BE2C (cell line): ENCODE measurements at places on chromosomes 16 and 17.
A peak's percentile ranks its signal among the peaks of the same experiment; 100 is the strongest.

GRCh38 chr17:47305302-47305923 is 18.3 kb upstream of the EFCAB13 start:
- DNase-seq, result no peak

GRCh38 chr17:13353590-13353989 is 248.1 kb downstream of the HS3ST3A1 start:
- peak; percentile 59 for DNase-seq

DNA sequence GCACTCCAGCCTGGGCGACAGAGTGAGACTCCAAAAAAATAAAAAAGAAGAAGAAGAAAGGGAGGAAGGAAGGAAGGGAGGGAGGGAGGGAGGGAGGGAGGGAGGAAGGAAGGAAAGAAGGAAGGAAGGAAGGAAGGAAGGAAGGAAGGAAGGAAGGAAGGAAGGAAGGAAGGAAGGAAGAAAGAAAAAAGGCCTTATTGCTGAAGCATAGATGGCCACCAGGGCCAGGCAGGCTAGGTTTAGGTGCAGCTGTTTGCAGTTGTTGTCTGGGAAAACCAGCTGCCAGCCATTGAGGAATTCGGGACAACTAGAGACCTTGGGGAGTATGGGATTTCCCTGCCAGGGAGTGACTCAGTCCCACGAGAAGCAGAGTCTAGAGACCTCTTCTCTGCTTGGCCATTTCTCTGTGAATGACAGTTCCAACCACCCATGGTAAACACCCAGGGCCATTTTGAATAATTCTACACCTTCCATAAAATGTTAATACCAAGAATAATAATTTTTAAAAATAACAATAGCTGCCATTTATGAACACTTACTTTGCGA is 31.0 kb downstream of the SCNN1B start:
- no peak for DNase-seq

DNA sequence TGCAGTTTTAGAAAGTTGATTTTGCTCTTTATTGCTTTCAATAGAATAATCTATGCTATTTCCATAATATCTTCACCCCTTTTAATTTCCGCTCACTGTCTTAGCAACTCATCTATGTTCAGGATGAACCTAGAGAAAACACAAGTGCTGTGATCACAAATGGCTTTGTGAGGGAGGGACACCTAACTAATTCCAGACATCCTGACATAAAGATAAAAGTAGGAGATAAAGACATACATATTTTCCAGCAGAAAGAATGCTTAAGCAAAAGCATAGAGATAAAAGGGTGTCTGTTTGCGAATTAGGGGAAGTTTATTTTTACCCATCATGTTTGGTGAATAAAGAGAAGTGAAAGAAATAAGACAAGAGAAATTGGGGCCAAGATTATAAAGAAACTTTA is 254.2 kb downstream of the KCNJ2 start:
- no peak for DNase-seq

DNA sequence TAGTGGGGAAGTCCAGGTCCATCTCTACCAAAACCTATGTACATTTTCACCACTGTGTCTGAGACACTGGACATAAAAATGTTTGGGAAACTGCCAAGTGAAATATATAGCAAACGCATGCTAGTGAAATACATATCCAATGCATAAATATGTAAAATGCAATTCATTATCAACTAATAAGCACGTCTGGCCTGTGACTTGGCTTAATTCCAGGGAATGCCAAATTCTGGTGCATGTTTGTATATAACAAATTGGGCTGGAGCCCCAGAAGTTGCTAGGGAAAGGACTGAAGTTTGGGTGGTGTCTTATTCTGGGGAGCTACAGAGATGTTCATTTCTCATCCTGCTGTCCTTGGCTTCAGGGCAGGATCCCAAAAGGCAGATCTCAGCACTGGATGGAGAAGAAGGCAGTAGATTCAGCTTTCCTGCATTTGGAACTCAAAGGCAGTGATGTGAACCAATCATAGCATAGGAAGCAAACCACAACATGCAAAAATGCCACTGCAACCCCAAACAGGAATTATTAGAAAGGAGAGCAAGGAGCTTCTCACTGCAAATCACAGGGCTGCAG is 184.3 kb downstream of the HS3ST3A1 start:
- DNase-seq, result no peak

DNA sequence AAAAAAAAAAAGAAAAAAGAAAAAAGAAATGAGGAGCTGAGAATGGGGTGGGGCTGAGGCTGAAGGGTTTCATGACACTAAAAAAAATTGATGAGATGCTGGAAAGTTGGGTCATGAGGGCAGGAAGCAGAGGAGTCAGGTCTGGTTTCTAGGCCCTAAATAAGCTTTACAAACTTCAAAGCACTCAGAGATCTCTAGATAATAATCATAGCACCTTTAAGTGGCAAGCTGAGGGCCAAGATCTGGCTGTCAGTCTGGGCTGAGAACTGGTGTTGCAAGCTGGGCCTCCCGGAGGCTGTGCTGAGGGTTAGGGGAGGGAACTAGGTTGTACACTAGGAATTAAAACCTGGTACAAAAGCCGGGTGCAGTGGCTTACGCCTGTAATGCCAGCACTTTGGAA is 6.4 kb downstream of the ZNF764 start:
- no peak for DNase-seq

DNA sequence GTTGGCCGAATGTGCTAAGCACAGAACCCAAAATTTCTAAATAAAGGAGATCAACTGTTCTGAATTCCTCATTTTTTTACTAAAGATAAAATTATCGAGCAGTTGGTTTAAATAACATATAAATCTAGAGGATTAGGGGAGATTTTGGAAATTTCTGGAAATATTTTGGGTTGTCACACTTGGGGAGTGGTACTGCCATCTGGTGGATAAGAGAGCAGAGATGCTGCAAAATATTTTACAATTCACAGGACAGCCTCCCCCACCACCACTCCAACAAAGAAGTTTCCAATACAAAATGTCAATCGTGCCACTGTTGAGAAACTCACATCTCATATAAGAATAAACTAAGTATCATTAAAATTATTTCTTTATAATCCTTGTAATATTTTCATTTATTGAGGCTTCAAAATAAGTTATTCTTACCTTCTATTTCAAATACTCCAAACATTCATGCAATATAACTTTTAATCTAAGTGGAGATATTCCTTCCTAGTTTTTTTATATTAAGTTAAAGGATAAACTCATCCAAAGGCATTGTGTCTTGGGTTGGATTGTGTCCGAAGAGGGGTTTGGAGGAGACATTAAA is 17.0 kb upstream of the ABCA8 start:
- no peak for DNase-seq

- no peak for DNase-seq
These were observed 20.1 kb upstream of the ZNF423 start for GRCh38 chr16:49875806-49876715.

DNA sequence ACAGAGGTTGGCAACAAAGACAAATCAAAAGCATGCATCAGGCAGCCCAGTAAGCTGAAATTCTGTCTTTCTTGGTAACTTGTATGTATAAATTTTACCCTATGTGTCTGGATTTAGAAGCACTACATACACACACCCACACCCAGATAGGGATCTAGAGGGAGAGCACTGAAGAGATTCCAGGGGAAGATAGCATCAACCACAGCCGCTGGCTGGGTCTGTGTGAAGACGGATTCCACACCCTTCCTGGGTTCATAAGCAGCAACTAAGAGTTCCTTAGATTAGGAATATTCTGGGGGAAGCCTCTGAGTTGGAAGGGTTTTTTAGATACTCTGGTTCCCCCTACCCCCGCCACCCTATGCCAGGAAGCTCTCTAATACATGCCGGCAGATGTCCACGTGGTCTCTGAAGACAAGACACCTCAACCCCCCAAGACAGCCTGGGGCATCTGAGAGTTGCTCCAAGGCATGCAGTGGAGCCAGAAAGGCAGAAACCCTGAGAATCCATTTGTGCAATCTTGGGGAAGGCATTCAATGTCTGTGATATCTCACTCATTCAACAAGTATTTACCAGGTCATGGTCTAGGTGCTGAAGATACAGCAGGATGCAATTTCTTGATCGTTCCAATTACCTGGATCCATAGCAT is 86.4 kb downstream of the NOG start:
- no peak for DNase-seq

GRCh38 chr17:68674029-68674925 is 73.1 kb upstream of the FAM20A start:
- no peak for DNase-seq

- DNase-seq, result no peak
These were observed 3.0 kb downstream of the PHF12 start for GRCh38 chr17:28948342-28948741.

GRCh38 chr17:38717139-38717745 is 12.2 kb downstream of the MLLT6 start:
- no peak for DNase-seq

DNA sequence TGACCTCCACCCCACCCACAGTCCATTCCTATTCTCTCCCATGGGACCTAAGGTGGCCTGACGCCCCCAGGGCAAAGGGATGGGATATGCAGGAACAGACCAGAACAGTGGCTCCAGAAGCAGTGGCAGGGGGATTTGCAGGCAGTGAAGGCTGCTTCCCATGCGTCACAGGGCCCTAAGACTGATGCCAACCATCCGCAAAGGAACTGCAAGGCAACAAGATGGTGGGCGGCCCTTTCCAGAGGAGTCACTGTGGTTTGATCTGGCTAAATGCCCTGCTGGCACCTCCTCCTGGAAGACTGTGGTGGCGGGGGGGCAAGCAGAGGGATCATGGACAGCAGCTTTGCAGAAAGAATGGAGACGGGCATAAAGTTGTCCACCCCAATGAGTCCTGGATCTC is 4.4 kb upstream of the SLC39A11 start:
- DNase-seq, result peak; percentile 31

- no peak for DNase-seq
These were observed 95.7 kb downstream of the BMERB1 start for GRCh38 chr16:15530085-15530484.

DNA sequence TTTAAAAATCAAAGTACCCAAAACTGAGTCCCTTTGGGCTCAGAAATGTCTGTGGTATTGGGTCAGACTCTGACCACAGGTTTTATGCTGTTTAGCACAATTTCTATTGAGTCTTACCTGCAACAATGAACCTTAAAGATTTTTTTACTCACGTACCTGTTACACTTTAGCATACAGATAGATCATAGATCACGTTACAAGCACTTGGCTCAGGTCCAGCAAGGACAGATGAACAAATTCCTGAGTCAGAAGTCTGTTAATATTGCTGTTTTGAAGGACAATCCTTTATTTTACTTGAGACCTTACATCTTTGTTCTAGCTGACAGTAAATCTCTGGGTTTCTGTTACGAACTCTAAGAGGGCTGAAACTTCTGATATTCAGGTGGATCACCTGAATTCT is 12.8 kb downstream of the SLC7A6OS start:
- DNase-seq, result no peak

- peak; percentile 77 for DNase-seq
These were observed 98.6 kb upstream of the CHMP6 start for GRCh38 chr17:80892900-80893603.

DNA sequence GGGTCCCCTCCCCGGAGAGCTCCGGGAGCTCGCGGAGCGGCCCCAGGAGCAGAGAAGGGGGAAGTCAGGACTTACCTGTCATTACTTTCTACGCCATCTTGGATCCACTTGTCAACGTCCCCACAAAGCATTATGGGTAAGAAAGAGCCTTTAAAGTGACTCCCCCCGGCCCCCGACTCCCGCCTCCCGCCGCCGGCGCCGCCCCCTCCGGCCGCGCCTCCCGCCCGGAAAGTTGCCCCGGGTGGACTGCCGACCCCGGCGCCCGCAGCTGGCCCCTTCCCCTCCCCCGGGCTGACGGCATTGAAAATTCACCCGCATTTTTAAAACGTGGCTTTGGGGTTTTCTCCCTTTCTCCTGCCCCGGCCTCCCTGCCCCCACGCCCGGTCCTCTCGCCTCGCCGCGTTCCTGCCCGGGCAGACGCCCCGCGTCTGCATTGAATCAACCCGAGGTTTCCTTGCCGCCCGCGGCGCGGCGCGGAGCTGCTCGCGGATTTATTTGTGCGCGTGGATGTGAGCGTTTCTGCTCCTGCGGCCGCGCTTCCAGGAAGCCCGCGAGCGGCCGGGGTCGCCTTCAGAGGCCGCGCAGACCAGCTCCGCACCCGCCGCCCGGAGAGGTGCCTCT is at the start of gene HELZ:
HELZ (minus strand) TSS at position 124 of the 621 bp plus-strand sequence. CDS start 26,392 bp downstream, outside the sequence.
- peak; percentile 78 for DNase-seq
